ENCODE measurements at places on chromosomes 1 and 21.

DNA sequence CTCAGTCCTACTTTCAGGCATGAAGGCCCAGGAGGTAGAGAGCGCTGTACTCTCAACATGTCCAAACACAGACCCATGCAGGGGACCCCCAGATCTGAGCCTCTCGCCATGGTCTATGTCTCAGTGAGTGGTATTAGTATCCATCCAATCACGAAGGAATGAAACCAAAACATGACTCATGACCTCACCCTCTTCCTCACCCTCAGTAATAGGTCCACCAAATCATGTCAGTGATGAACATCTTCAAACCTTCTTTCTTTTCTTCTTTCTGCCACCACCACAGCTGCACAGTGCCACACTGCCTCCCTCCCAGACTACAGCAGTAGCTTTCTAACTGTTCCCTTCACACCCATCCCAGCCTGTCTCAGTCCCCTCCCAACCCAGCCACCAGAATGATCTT is 16.8 kb downstream of the C1orf116 start:
- no peak for DNase-seq

DNA sequence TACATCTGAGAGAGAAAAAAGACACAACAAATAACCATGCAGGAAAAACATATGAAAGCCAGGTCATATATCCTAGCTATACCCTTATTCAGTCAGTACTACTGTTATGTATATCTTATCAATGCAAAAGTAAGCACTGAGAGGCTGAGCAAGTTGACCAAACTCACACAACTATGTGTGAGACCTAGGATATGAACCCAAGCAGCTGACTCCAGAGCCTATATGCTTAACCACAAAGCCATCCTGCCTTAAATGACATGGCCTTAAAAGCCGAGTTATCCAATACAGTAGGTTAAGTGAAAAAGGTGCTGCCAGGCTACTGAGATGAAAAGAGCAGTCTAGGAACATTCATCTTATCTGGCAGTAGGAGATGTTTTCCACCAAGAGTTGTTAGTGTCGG is 151.6 kb downstream of the RERE start:
- DNase-seq: no peak

- no peak for DNase-seq
These were observed 504 bp downstream of the SCCPDH start for GRCh38 chr1:246724731-246725095.

DNA sequence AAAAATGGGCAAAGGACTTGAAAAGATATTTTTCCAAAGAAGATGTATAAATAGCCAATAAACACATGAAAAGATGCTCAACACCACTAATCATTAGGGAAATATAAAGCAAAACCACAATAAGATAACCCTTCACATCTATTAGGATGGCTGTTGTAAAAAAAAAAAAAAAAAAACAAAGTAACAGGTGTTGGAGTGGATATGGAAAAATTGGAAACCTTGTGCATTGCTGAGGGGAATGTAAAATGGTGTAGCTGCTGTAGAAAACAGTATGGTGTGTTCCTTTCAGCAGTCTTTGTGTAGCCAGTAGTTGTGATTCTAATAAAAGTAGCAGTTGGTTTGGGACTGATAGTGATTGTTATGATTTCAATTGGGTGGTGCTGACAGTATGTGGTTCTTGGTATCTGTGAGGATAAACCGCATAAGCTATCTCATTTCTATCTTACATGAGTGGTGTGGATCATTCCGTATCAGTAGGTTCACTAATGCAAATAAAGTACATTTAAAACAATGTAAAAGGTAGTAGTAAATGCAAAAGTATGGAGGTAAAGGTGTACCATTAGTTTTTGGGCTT is 19.9 kb downstream of the MAN1A2 start:
- no peak for DNase-seq

GRCh38 chr1:36506276-36506920 is 23.7 kb upstream of the CSF3R start:
- DNase-seq: peak; percentile 22

DNA sequence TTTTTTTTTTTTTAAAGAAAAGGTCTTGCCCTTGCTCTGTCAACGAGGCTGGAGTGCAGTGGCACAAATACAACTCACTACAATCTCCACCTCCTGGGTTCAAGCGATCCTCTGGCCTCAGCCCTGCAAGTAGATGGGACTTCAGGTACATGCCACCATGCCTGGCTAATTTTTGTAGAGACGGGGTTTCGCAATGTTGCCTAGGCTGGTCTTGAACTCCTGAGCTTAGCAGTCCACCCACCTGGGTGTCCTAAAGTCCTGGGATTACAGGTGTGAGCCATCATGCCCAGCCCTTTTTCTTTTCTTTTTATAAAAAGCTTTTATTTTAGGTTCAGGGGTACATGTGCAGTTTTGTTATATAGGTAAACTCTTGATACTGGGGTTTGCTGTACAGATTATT is 47.2 kb downstream of the TLR5 start:
- no peak for DNase-seq

GRCh38 chr1:2803931-2804627 is 2.6 kb upstream of the TTC34 start:
- DNase-seq: no peak

DNA sequence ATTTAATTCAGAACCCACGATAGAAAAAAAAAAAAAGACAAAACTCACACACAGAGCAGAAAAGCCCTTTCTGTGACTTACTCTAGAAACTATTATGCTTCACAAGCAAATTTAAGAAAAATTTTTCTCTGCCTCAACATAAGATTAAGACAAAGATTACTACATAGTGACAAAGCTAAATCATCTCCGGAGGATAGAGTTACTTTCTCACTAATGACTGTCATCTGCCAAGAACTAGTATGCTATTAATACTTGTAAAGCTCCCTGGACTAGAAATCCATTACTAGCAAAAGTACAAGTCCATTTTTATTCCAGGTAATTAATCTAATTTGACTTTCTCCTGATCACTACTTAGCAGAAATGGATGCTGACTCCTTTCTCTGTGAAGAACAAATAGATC is 25.9 kb downstream of the GREM2 start:
- DNase-seq: no peak
